ENCODE measurements at places on chromosomes 7 and 10.

- DNase-seq, result no peak
Observed at GRCh38 chr10:78478919-78479318, 445.3 kb downstream of the RPS24 start.

GRCh38 chr7:142711746-142712616 is 37.3 kb upstream of the PRSS1 start:
- no peak for DNase-seq

DNA sequence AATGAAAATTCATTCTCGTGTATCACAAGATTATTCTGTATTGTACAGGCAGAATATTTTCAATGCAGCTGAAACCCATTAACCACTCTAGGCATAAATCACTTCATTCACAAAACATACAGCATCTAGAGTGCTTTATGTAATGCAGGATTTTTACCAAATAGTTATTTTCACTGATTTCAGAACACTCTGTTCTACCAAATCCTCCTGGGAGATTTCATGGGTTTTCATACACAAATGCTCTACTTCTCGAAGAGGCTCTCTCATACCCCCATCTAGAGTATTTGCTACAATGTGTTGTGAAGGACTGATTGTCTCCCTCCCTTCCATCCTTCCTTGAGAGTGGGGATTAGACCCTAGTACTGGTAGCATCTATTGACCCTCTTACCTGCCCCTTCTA is 209.2 kb upstream of the LRRN3 start:
- no peak for DNase-seq

- DNase-seq, result no peak
Observed at GRCh38 chr10:77289027-77289501, 348.5 kb downstream of the KCNMA1 start.

DNA sequence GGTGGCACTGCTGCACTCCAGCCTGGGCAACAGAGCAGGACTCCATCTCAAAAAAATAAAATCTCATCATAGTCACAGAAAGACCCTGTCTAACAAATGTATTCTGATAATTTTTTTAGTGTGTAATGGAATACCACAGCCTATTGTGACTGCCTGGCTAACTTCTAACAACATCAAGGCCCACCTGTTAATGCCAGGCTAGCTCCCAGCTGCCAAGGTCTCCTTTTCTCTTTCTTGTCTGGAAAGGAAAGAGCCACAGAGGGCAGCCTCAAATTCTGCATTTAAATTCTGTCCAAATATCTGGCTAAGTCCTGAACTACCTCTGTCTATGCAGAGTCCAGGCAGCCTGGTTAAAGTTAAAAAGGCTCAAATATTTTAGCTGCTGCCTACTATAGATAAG is 700.9 kb downstream of the MAGI2 start:
- no peak for DNase-seq

GRCh38 chr10:71761541-71762113 is 11.7 kb downstream of the VSIR start:
- no peak for DNase-seq

DNA sequence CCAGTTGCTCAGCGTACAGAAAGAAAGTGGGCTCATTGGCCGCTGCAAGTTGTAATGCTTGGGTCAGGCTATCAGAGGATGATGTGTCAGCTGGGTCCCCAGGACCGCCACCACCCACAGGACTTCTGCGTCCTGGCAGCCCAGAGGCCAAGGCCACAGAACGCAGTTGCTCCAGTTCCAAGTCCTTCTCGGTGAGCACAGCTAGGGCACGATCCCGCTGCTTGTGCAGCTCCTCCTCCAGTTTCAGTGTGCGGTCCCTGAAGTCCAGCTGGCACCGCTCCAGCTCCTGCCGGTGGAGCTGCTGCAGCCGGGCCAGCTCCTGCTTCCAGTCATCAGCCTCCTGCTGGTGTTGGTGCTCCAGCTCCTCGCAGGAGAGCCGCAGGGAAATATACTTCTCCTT is 3.0 kb downstream of the GCC1 start:
- no peak for DNase-seq

DNA sequence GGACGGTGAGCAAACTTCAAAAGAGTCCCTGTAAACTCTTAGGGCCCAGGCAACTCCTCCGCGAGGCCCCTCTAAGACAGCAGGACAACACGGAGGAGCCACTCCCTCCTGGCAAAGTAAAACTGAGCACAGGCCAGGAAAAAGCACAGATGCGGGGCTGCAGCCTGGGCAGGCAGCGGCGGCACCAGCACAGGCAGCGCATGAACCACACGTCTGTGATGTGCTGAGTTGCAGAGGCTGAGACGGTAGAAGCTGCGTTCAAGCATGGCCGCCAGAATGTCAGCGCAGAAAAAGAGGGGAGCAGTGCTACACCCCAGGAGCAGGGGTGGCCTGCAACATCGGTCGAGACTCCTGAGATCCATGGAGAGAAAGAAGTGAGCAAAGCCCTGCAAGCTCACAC is 46.1 kb upstream of the STK17A start:
- DNase-seq, result no peak

- no peak for DNase-seq
Observed at GRCh38 chr10:27564880-27565279, 60.8 kb downstream of the RAB18 start.

GRCh38 chr7:96910486-96910885 is 94.9 kb upstream of the DLX6 start:
- DNase-seq, result no peak

DNA sequence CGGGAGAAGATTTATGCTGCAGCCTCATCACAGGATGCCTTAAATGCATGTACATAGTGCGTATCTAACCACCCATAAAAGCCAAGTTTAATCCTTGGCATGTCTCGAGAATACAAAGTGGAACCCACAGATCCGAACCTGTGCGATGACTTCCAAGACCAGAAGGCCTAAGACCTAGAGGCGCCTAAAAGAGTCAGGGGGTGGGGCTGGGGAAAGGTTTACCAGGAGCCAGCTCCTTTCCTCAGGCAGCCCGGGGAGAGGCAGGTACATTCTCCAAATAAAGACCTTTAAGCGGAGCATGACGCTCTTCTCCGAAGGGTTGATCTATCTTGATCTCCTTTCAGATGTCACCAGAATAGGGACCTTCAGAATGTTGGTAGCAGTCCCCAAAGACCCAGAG is 9.7 kb downstream of the SP8 start:
- no peak for DNase-seq

- no peak for DNase-seq
Observed at GRCh38 chr7:42144604-42145003, 92.4 kb downstream of the GLI3 start.

GRCh38 chr7:36224934-36225858 is 72.1 kb downstream of the EEPD1 start:
- no peak for DNase-seq

DNA sequence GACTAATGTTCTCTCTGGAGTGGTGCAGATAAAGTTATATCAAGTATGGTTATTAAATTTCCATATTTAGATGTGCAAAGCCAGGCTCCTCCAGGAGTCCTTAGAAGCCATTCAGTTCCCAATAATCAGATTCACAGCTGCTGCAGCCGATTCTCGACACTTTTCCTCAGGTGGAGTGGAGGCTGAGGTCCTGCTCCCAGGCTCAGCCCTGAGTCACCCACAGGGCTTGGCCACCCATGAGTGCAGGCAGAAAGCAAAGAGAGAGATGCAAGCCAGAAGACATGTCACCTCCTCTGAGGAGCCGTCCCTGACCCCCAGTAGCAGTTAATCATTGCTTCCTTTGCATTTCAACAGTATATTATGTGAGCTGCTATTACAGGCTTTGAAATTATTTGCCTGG is 36.3 kb upstream of the NANOS1 start:
- no peak for DNase-seq

DNA sequence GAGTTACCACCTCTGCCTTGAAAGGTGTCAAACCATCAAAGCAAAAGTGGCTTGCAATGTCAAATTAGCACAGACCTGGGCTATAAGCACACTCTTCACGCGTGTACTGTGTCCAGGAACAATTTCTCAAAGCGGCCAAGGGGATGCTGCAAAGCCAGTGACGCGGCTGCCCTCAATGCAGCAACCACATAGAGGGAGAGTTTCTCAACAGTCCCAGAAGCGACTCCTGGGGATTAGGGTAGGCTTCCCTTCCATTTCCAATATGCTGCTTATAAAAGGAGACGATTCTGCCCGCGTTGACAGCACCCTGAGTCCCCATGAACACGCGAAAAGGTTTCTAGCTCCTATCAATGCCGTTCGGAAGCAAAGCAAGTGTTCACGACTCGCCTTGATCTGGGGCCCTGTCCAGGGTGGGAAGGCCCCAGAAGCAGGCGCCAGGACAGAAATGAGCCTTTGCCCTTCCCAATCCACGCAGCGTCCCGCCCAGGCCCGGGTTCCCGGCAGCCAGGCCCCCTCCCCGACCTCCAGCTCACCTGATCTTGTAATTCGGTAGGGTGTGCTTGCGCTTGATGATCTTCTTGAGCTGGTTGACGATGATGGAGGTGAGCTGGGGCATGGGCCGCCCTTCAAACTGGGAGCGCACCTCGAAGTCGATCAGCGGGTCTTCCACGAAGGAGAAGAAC is 1.3 kb downstream of the PDZD8 start:
- DNase-seq, result no peak

GRCh38 chr10:122014652-122015248 is 25.8 kb downstream of the TACC2 start:
- DNase-seq, result no peak

GRCh38 chr7:142796501-142797390 is 26.0 kb downstream of the PRSS2 start:
- DNase-seq, result no peak

GRCh38 chr7:84042110-84042539 is 152.5 kb downstream of the SEMA3A start:
- no peak for DNase-seq

DNA sequence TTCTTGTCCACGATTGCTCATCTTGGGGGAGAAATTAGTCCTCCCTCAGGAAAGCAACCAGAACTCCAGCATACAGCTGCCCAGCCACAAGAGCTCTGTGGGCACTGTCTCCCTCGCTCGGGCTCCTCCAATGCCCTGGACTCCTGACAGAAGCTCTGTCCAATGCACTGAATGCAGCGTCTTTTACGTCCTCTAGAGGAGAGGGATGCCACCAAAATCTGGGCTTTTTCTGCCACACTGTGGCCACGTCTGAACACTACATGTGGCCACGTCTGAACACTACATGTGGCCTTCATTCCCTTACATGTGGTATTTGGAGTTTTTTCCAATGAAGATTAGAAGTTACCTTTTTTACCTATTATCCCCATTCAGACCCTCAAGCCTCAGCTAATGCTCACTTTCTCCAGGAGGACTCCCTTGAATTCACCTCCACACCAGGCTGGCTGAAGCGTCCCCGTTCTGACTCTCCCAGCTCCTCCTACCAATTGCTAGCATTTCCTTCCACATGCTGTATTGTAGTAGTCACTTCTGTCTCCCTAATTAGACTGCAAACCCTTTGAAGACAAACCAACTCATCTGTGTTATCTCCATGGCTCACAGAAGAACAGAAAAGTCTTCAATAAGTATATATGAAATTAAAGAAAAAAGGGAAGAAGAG is 134.3 kb upstream of the PDE1C start:
- DNase-seq, result peak; percentile 84

GRCh38 chr7:92727755-92728154 is 108.6 kb downstream of the CDK6 start:
- DNase-seq, result no peak

DNA sequence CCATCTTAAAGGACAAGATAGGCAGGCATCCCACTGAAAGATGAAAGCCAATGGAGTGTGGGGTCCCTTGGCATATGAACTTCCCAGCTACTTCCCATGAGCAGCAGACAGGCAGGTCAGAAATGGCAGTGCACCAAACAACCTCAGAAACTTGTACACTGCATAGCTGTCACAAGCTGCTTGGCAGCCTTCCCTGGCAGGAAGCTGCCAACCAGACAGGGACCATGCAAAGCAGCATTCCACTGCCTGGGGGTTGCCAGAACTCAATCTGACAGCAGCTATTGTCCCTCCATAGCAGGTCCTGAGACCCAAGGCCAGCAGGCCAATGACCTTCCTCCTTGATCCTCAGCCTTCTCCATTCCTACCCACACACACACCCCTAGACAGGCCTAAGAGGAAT is 139.5 kb downstream of the PLCE1 start:
- DNase-seq, result peak; percentile 8

DNA sequence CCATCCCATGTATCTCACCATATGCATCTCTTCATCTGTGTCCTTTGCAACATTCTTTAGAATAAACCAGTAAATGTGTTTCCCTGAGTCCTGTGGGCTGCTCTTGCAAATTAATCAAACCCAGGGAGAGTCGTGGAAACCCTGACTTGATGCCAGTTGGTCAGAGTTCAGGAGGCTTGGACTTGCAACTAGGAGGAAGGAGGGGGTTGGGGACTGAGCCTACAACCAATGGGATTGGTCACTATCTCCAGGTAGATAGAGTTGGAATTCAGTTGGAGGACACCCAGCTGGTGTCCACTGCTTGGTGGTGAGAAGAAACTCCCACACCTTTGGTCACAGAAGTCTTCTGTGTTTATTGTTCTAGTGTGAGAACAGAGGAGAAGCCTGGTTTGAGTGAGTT is 38.3 kb upstream of the PRKCQ start:
- no peak for DNase-seq

DNA sequence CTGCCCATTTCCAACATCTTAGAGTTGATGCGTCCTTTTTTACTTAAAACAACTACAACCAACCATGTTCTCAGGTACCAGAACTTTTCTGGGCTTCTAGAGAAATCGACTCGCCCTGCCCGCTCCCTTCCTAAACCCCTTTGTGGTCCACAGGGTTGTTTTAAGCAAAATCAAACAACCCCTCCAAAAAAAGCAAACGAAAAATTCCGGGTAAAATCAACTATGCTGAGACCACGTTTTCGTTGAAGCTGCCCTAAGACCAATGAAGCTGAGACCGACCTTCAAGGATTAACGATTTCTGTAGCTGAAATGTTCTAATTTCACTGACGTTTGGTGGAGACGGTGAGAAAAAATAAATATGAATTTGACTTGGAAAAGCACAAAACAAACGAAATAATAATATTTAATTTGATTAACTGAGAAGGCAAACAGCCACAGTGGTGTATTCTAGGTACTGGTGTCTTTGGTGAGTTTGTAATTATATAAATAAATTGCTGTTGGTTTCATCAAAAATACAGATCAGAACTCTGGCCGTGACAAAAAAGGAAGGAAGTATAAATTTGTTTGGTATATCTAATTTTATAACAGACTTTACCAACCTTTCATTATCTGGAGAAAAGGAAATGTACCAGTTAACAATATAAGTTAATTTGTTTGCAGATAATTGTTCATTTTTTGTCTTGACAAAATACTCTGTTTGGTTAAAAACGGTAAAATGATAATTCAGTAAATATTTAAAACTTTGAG is 4.7 kb upstream of the IGF2BP3 start:
- peak; percentile 70 for DNase-seq

DNA sequence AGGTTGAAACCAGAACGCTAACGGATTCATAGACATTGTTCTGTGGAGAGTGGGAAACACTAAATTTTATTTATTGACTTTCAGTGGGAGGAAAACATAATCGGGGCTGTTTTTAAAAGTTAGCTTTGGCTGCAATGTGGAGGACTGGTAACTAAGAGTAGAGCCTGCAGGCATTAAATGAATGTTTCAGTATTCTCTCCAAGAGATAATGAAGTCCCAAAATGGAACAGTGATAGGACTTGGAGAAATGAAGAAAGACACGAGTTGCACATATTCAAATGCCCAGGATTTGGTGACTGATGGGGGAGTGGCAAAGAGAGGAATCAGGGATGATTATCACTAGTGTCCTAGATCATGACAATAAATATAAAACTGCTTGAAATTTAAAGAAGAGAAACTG is 359.8 kb upstream of the LRRTM3 start:
- DNase-seq, result no peak
